ENCODE measurements at places on chromosomes 1 and 21. TPM values are rescaled to one million over a fixed set of nuclear protein-coding genes. Genes with fewer than 3 reads are reported as not detected.

GRCh38 chr1:3718764-3719163 lies 33.5 kb upstream of the CCDC27 start:
- no peaks in the 10 kb centered on the region for H3K36me3 ChIP-seq
- H3K27ac ChIP-seq: no peak overlapping the region
- no peak overlapping the region for H3K4me3 ChIP-seq
- no peaks in the 10 kb centered on the region for H3K27me3 ChIP-seq
- no peak for DNase-seq

DNA sequence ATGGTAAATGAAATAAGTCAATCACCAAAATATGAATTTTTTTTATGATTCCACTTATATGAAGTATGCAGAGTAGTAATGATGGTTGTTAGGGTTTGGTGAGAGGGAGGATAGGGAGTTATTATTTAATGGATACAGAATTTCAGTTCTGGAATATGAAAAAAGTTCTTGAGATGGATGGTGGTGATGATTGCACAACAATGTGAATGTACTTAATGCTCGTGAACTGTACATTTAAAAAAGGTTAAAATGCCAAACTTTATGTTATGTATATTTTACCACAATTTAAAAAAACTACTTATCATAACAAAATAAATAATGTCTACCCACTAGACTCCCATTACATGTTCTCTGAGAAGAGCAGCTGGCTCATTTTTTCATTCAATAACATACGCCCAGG lies 55.4 kb upstream of the TTC39A start:
- DNase-seq: no peak
- H3K27ac ChIP-seq: no peak overlapping the region
- H3K27me3 ChIP-seq: no peaks in the 10 kb centered on the region
- H3K4me1 ChIP-seq: no peaks in the 10 kb centered on the region
- no peak overlapping the region for H3K4me3 ChIP-seq

DNA sequence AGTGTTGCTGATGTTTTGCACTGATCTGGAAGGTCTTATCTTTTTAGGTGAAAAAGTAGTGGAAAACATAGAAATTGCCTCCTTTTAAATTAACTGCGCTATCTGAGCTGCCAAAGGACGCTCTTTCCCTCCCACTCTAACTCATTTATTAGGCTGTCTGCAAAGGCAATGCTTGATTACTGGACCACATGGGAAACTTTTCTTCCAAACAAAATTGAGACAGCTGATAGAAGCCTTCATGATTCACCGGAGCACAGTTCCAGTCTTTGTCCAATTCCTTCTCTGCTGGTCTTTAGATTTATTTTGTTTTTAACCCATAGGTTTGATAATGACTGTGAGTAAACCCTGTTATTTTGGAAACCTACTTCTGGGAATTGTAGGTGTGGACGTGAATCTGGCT lies 93.0 kb upstream of the RAVER2 start:
- H3K36me3 ChIP-seq: peaks cover 47% of the 10 kb centered on the region
- no peak overlapping the region for H3K4me3 ChIP-seq
- no peaks in the 10 kb centered on the region for H3K27me3 ChIP-seq
- no peak for DNase-seq

GRCh38 chr1:26280333-26281042 lies 602 bp downstream of the SH3BGRL3 start:
- no peaks in the 10 kb centered on the region for H3K27me3 ChIP-seq
- peak overlapping the region; percentile 84 for H3K4me3 ChIP-seq
- peaks cover 13% of the 10 kb centered on the region for H3K4me1 ChIP-seq
- DNase-seq: no peak
- no peak overlapping the region for H3K27ac ChIP-seq

GRIK1 gene
- 0.53 TPM for total RNA-seq

KMO gene
- not detected for total RNA-seq

GRCh38 chr1:172670791-172671190 lies 11.9 kb downstream of the FASLG start:
- no peak overlapping the region for H3K27ac ChIP-seq
- H3K4me3 ChIP-seq: no peak overlapping the region
- H3K27me3 ChIP-seq: no peaks in the 10 kb centered on the region
- no peaks in the 10 kb centered on the region for H3K4me1 ChIP-seq

- H3K36me3 ChIP-seq: no peaks in the 10 kb centered on the region
- peak overlapping the region; percentile 64 for H3K27ac ChIP-seq
- peaks cover 4% of the 10 kb centered on the region for H3K27me3 ChIP-seq
- H3K4me1 ChIP-seq: peaks cover 12% of the 10 kb centered on the region
Observed at GRCh38 chr1:17925290-17926237, 170.4 kb downstream of the ACTL8 start.

DNA sequence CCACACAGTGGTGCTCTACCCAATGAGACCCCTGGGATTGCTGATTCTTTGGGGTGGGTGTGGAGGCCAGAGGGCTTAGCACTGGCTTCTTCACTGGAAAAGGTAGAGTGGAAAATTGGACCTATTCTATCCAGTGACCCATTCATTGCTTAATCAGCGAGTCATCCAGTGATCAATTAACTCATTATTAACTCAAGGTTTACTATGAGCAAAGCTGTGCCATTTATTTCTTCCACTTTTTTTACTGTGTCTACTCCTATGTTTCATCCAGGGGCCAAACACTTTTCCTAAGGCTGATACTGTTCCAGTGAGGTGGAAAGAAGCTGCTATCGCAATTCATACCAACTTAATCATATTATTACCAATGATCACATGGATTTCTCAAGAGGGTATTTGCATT lies 363.9 kb downstream of the RPS6KC1 start:
- peaks cover 8% of the 10 kb centered on the region for H3K4me1 ChIP-seq
- DNase-seq: no peak
- no peaks in the 10 kb centered on the region for H3K36me3 ChIP-seq
- no peak overlapping the region for H3K27ac ChIP-seq

DNA sequence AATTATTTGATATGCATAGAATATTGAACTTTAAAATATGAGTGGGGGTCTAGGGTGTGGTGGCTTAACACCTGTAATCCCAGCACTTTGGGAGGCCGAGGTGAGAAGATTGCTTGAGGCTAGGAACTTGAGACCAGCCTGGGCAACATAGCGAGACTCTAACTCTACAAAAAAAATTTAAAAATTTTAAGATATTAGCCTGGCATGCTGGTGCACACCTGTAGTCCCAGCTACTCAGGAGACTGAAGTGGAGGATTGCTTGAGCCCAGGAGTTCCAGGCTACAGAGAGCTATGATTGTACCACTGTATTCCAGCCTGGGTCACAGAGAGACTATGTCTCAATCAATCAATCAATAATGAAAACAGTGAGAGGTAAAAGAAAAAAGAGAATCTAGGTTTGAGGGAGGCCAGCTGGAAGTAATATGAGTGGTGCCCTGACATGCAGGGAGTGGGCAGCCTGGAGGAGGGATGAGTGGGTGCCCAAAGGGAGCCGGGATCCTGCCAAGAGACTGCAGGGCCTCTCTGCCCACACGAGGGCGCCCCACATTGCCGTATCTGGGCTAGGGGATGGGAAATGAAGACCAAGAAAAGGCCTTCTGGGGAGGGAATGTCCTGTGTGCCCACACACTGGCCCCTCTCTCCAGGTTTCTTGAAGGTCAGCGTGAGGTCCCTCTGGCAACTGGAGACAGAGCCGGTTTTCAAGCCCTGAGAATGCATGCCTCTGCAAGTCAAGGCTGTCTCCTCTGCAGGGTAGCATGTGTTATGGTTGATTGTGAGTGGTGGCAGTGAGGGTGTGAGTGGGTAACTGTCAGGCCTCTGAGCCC lies 93.9 kb upstream of the PPM1J start:
- no peak overlapping the region for H3K4me3 ChIP-seq
- H3K27ac ChIP-seq: no peak overlapping the region
- H3K36me3 ChIP-seq: no peaks in the 10 kb centered on the region
- peak; percentile 83 for DNase-seq

DNA sequence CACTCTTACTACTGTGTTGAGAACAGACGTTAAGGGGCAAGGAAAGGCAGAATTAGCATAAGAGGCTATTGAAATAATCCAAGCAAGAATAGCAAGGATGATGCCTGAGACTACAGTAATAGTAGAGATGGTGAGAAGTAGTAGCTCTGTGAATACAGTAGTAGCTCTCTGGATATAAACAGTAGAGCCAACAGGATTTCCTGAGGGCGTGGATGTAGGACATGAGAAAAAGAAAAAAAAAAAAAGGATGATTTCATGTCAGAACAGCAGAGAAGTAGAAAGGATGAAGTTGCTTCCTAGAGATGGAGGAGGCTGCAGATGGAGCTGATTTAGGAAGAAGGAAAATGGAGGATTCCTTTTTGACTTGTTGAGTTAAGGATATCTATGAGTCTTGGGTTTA lies 112.3 kb downstream of the OMA1 start:
- no peak overlapping the region for H3K4me3 ChIP-seq
- H3K36me3 ChIP-seq: no peaks in the 10 kb centered on the region
- no peak for DNase-seq
- H3K27me3 ChIP-seq: no peaks in the 10 kb centered on the region

COA6 gene
- total RNA-seq: 24.9 TPM

GRCh38 chr1:93877529-93877928 lies 1.5 kb downstream of the DNTTIP2 start:
- no peak for DNase-seq
- H3K4me3 ChIP-seq: no peak overlapping the region
- peaks cover 4% of the 10 kb centered on the region for H3K4me1 ChIP-seq
- no peak overlapping the region for H3K27ac ChIP-seq
- no peaks in the 10 kb centered on the region for H3K27me3 ChIP-seq
- peaks cover 37% of the 10 kb centered on the region for H3K36me3 ChIP-seq
